Renal pelvis (tissue), 12 donors: ENCODE measurements at places on chromosomes 3 and 15.

DNA sequence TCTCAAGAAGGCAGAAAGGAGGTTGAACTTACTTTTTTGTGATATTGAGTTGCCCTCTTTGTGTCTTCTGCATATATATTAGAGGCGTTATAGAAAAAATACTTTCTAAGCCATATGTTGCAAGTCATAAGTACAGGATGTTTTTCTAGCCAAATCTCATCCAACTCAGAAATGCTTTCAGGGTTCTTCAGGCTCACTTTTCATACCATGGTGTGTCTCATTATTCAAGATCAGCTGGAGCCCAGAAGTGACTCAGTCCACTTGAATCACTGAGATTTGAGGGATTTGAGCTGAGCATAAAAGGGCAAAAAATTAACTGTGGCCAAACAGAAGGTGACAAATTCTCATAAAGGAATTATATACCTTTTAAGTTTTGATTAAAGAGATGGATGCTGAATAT is 157.3 kb downstream of the WNT5A start:
- DNase-seq, result no peak

- no peak for DNase-seq
These were observed 343.0 kb upstream of the TGFBR2 start for GRCh38 chr3:30263238-30263924.

- DNase-seq, result no peak
These were observed 53.6 kb upstream of the MINAR1 start for GRCh38 chr15:79378394-79379109.

GRCh38 chr15:95857758-95858157 is 472.7 kb upstream of the NR2F2 start:
- DNase-seq, result no peak

- DNase-seq, result no peak
These were observed 195.2 kb upstream of the STRIT1 start for GRCh38 chr3:155488671-155489070.

GRCh38 chr3:4888913-4889846 is 90.1 kb upstream of the BHLHE40 start:
- no peak for DNase-seq

GRCh38 chr3:23805210-23805632 is 534 bp upstream of the UBE2E1 start:
- DNase-seq, result no peak

- DNase-seq, result no peak
These were observed 82.1 kb downstream of the NEK10 start for GRCh38 chr3:27287052-27287451.

- DNase-seq, result no peak
These were observed 82.2 kb downstream of the RBMS3 start for GRCh38 chr3:29363110-29363509.

GRCh38 chr3:196198771-196199753 is 12.1 kb downstream of the ZDHHC19 start:
- no peak for DNase-seq

DNA sequence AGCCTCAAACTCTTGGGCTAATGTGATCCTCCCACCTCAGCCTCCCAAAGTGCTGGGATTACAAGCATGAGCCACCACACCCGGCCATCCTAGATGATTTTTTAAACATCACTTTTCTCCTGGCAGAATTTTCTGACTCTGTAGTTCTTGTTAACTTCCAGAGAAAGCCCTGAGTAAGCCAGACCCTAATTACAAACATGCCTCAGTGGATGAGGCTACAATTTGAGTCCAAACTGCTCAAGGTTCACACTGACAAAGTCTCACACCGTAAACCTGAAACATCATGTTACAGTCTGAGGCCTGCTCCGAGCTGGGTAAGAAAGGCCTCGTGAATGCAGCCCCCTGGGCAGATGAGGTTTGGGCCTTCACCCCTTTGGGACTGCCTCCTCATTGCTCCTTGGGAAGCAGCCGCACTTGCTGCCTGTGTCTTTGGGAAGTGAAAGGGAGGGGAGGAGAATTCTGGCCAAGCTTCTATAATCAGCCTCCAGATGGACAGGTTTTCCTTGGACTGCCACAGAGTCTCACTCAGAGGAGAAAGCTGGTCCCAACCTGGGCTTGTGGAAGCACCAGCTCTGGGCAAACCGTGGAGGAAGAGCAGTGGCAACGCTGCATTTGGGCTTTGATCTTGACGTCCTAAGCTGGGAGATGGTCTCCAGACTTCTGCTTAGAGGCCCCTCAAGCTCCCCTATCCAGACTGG is 46.0 kb downstream of the CA12 start:
- no peak for DNase-seq

DNA sequence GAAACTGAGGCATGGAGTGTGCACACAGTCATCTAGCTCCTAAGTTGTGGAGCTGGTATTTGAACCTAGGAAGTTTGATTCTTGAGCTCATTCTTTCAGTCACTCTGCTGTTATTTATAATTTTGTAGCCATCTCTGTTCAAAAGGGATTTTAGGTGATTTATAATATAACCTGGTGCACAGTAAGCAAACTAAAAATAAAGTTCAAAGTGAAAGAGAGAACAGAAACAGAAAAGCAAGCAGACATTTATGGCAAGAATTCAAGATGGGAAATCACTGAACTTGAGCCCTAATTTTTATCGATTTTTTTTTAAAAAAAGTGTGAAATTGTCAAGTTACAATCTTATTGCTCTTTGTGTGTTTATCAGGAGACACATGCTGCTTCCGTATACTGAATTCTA is 71.4 kb upstream of the SLC7A14 start:
- no peak for DNase-seq

DNA sequence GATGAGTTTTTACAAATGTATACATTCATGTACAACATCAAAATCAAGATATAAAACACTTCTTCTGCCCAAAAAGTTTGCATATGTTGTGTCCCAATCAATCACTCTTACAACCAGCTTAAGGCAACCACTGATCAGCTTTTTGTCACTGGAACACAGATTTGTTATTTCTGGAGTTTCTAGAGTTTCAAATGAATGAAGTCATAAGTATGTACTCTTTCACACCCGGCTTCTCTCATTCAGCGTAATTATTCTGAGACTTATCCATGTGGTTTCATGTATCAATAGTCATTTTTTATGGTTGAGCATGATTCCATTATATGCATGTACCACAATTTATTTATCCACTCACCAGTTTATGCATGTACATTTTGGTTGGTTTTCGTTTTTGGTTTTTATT is 53.0 kb upstream of the CORO2B start:
- no peak for DNase-seq

DNA sequence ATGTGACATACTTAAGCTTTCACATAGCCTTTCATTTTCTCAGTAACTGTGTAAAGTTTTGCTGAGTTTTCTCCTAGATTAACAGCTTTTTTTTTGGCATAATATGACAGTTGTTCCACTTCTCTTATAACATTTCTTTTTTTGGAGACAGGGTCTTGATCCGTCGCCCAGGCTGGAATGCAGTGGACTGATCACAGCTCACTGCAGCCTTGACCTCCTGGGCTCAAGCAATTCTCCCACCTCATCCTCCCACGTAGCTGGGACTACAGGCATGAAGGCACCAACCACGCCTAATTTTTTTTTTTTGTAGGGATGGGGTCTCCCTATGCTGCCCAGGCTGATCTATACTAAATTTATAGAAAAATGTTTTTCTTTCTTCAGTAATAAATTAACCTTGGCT is 30.1 kb downstream of the DLG1 start:
- DNase-seq, result no peak

GRCh38 chr3:121834157-121834670 is 646 bp downstream of the IQCB1 start:
- peak; percentile 8 for DNase-seq

GRCh38 chr15:57924598-57924997 is 140.9 kb downstream of the ALDH1A2 start:
- no peak for DNase-seq

DNA sequence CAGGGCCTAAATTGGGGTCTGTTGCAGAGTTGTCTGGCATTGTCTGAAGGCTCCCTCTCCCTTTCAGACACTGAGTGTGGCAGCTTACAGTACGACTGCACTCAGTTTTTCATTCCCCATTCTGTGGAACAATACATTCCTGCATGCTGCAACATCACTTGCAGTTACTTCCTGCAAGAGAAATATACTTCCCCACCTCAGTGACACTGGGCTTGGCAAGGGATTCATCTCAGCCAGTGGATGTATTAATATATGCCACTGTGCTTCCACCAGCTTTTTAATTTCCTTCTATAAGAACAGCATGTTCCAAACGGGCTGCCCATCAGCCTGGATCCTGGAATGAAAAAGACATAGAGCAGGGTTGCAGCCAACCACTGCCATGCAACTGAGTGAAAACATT is 23.1 kb downstream of the B3GALNT1 start:
- DNase-seq, result no peak

DNA sequence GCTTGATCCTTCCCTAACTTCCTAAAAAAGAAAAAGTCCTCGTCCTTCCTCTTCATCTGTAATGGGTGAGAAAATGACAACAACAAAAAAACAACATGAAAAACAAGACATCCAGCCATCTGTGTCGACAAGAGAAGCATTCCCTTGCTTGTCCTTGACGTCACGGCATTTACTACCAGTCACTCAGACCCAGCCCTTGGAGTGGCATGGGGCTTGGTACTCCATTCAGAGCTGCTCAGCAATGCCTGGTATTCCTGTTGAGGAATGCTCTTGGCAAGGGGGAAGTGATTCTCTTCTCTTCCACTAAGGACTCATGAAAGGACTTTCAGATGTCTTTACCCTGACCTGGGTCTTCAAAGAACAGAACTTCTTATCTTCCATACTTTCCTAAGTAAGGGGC is 339.7 kb upstream of the RASGRP1 start:
- DNase-seq, result no peak

- DNase-seq, result no peak
These were observed 357.0 kb downstream of the TIGIT start for GRCh38 chr3:114650808-114651207.

GRCh38 chr3:30702828-30703397 is 96.5 kb downstream of the TGFBR2 start:
- DNase-seq, result no peak

DNA sequence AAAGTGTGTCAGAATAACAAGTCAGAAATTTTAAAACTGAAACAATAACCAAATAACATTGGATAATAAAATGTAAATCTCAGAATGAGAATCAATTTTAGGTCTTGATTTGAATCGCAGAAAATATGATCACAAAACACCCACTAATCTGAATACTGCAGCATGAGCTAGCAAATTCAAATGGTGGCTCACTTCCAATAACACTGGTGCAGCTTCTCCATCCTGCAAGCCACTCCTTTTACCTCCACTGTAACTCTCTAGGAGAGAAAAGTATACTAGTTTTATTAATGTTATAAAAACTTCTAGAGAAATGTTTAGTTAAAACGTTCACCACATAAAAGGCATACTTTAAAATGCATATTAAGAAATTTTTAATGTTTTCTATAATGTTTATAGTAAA is 30.4 kb downstream of the UBE3A start:
- no peak for DNase-seq

GRCh38 chr15:71444032-71444810 is 328.9 kb downstream of the THSD4 start:
- DNase-seq, result no peak

- no peak for DNase-seq
These were observed 48.5 kb downstream of the EFHB start for GRCh38 chr3:19885468-19885867.

DNA sequence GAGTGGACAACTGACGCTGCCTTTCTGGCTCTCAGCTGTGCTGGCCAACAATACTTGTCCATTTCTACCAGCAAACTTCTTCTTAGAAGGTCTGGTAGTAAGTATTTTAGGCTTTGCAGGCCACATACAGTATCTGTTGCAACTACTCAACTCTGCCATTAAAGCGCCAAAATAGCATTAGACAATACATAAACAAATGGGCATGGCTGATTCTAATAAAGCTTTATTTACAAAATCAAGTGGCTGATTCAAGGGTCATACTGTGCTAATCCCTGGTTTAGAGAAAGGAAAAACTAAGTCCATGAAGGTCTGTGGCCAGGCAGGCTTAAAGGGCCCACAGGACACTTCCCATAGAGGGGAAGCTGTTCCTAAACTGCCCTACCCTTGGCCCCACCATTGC is 26.3 kb upstream of the TPM1 start:
- no peak for DNase-seq

DNA sequence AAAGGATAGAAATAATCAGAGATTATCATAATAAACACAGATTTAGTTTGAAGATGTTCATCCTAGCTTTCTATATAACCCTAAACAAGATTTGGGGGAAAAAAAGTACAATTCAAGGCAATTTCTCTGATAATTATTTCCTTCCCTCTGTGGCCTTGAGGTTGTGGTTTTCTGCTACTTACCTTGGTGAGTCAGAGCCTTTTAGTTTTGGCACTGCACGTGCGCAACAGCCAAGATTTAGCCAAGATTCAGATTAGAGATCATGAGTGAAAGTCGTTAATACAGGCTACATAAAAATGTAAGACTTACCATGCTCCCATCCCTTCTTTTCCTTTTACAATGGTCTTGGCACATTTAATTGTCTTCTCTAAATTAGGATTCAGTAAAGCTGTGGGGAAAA is 6.7 kb downstream of the LYZL4 start:
- DNase-seq, result no peak

- DNase-seq, result no peak
These were observed 43.8 kb upstream of the LRRFIP2 start for GRCh38 chr3:37218206-37218605.

- DNase-seq, result no peak
These were observed 42.2 kb downstream of the GMPS start for GRCh38 chr3:155912579-155913190.

- peak; percentile 54 for DNase-seq
These were observed 458.3 kb downstream of the MFSD1 start for GRCh38 chr3:159260049-159260662.

DNA sequence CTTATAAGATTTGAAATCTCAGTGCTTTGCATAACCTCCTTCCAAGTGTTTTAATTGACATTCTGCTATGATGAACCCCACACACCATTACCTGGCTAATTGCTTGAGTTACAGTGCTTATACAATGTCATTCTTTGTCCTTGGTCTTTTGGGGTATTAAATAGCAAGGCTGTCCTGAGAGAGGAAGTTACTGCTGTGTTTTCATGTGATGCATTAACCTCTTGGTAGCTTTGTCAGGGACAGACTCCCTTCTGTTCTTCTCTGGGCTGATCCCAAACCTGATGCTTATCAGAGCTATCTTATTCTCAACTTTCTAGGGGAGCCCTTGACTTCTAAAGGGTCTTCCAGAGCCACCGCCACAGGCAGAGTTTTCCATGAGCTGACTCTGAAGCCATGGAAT is 12.4 kb upstream of the OTOL1 start:
- DNase-seq, result no peak

DNA sequence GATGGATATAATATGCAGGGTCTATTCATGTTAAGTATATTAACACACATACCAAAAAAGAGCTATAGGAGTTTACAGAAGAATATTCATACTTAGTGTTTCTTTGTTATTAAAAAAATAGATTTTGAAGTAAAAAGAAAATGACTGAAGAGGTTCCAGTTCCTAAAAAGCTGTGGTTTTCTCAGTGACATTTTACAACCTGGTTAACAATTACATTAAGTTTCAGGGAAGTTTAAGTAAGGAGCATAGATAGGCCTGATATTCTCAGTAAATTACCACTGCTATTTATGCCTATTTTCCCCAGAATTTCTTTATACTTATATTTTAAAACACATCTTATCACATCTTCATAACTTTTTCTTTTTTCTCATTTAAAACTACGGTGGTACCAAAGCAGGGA is 43.6 kb upstream of the SPTSSB start:
- no peak for DNase-seq
